ENCODE measurements at places on chromosomes 13 and 19.

GRCh38 chr13:54144828-54145227, 1116.2 kb downstream of the OLFM4 start:
- no peak for DNase-seq

- no peak for DNase-seq
These were observed 455.2 kb upstream of the ZNF507 start for GRCh38 chr19:31890230-31890629.

GRCh38 chr19:38685666-38686529, 38.4 kb downstream of the ACTN4 start:
- DNase-seq = no peak

GRCh38 chr13:75769141-75769905, 133.2 kb downstream of the LMO7 start:
- no peak for DNase-seq

- no peak for DNase-seq
These were observed at the start of gene GSX1 for GRCh38 chr13:27792393-27793218. Gene GSX1 (plus strand): TSS chr13:27792483. CDS start chr13:27792691, 208 bp downstream.

Measured in GOT3 (cell line).